AG09319 (cell line): ENCODE measurements at places on chromosomes 13 and 19.

DNA sequence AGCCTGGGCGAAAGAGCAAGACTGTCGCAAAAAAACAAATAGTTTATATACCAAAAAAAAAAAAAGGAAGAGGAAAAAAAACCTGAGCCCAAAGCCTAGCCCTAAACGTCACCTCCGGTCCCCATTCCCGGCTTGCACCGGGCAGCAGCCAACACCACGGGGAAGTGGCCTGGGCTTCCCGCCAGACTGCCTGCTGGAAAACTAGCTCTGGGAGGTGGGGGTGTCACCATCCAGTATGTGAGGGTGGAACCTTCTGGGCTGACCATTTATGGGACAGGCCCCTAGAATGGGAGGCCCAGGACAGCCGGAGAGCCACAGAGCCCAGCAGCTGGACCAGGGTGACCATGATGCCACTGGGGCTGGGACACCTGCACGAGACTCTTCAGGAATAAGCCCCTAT is 37.3 kb downstream of the IL12RB1 start:
- no peak for DNase-seq

- DNase-seq, result no peak
Measured at GRCh38 chr13:35518337-35518946, 42.0 kb upstream of the MAB21L1 start.

DNA sequence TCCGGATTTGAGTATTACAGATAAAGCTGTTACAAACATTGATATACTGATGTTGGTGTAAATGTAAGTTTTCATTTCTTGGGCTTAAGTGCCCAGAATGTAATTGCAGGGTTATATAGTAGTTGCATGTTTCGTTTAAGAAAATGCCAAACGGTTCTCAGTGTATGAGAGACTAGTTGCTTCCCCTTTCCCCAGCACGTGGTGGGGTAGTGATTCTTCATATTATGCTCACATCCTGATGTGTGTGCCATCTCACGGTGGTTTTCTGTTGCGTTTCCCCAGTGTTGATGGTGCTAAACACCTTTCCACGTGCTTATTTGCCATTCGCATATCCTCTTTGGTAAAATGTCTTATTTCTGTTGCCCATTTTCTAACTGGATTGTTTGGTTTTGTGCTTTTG is 34.7 kb upstream of the F7 start:
- DNase-seq, result no peak

DNA sequence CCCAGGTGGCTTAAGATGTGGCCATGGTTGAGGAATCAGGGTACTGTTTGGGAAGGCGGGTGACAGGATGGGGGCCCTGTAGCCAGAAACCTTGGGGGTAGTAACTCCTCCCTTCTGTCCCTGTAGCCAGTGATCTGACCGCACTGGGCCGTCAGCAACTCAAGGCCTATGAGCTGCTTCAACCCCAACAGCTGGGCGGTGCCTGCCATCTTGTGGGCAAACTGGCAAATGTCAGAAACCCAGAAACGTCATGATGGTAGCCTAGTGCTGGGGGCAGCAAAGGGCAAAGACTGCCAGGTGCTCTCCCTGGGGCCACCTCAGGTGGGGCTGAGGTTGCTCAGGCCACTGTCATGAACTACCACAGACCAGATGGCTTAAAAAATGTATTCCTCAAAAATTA is 3.5 kb downstream of the COPE start:
- no peak for DNase-seq

DNA sequence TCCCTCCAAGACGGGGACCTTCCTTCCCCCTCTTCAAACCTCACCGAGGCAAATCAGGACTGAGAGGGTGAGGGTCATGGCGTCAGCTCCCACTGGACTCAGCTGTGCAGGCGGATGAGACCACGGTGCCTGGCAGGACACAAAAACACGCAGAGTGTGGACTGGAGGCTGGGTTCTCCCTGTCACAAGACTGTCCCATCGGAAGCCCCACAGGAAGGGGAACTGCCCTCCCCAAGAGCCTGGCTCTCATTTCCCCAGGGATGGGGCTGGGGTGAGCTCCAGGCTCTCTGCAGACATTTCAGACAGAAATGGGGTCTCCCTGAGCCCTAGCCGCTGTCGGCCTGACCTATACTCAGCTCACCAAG is at the start of gene LILRB5:
Gene LILRB5, minus strand, starts transcription at position 158 of the 365 bp plus-strand sequence. Its CDS starts 80 bp downstream, at position 78.
- no peak for DNase-seq

GRCh38 chr13:23966691-23967615 is 69.7 kb upstream of the C1QTNF9B start:
- no peak for DNase-seq

GRCh38 chr13:94009701-94010100 is 469.8 kb downstream of the DCT start:
- no peak for DNase-seq

GRCh38 chr13:79867254-79867653 is 386.3 kb downstream of the NDFIP2 start:
- no peak for DNase-seq

DNA sequence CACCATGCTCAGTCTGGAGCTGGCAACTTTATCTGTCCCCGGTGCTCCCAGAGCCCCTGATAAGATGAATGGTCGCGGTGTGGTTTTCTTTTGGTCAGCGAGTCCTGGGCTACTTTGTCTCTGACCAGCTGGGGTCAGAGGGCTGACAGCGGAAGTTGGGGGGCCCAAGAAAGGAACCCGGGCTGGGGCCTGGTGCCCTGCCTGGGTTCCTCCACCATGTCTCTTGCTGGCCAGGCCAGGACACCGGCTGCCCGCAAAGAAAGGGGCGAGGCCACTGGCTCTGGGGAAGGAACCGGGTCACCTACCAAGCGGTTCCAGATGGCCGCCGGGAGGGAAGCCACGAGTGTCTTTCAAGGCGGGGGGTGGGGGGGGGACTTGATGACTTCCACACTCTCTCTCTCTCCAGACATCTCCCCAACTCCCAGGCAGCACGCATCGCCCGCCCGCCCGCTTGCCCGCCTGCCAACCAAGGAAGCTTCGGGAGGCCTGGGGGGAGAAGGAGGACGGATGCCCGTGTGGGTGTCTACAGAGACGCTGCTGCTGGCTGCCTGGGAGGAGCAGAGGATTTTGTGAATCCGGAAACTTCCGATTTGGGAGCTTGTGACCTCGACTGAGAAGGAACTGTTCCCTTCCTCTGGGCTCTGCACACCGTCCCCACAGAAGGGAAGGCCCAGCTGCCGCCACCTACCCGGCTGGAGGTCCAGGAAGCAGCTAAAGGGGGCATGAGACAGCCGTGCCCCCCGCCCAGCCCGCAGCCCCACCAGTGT is 1.1 kb downstream of the PIP5K1C start:
- peak; percentile 54 for DNase-seq

DNA sequence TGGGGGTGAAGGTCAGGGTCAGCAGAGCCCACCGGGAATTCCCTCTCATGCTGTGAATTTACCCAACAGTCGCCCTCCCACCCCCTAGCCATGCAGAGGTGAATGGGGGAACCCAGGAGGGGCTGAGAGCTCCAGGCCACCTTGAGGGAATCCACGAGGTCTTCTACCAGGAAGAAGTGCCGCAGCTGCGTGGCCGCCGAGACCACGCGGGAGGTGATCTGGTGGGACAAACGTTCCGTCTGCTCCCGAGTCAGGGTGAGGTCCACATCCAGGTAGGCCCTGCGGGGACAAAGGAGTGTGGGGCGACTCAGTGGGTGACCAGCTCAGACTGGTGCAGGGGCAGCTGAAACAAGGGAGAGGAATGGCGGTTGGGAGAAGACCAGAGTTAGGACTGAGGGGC is 8.1 kb downstream of the RTN2 start:
- no peak for DNase-seq

DNA sequence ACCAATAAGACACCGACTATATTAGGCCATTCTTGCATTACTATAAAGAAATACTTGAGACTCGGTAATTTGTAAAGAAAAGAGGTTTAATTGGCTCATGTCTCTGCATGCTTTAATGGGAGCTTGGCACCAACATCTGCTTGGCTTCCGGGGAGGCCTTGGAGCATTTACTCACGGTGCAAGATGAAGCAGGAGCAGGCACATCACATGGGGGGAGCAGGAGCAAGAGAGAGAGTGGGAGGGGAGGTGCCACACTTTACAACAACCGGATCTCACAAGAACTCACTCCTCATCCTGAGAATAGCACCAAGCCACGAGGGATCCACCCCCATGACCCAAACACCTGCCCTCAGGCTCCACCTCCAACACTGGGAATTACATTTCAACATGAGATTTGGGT is 224.8 kb downstream of the KLF5 start:
- no peak for DNase-seq

DNA sequence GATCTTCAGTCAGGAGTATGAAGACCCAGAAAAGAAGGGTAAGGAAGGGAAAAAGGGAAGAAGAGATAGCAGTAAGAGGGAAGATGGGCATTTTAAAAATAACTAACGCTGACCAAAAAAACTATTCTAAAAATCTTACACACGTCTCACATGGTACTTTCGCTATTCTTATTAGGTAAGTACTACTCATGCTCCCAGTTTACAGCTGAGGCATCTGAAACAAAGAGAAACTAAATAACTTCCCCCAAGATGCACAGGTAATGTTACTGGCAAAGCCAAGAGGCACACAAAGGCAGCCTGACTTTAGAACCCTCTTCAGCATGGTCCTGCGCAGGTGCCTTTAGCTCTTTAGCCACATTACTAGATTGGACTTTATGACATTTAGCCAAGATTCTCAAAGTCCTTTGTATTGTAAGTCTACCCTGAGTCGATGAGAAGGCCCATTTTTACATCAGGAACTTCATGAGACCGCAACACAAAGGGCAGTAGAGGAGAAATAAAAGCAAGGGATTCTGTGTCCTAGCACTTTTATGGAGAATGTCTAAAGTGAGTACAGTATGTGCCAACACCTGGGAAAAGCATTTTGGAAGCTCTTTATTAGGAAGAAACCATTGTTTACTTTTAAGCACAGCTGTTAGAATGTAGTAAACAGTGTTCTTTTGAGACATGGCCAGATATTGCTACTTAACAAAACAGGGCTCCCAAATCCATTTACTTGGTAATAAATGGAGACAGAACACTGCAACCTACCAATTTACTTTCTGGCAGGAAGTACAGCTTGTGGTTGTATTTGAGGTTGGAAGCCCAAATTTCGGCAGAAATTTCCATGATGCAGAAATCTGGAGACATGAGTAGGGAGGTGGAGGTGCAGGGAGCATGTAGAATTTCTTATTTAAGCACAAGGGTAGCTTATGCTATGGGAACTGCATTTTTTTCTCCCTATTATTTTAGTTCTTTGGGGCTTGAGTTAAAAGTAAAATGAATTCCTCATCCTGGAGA is 250.7 kb downstream of the KCTD12 start:
- DNase-seq, result no peak

DNA sequence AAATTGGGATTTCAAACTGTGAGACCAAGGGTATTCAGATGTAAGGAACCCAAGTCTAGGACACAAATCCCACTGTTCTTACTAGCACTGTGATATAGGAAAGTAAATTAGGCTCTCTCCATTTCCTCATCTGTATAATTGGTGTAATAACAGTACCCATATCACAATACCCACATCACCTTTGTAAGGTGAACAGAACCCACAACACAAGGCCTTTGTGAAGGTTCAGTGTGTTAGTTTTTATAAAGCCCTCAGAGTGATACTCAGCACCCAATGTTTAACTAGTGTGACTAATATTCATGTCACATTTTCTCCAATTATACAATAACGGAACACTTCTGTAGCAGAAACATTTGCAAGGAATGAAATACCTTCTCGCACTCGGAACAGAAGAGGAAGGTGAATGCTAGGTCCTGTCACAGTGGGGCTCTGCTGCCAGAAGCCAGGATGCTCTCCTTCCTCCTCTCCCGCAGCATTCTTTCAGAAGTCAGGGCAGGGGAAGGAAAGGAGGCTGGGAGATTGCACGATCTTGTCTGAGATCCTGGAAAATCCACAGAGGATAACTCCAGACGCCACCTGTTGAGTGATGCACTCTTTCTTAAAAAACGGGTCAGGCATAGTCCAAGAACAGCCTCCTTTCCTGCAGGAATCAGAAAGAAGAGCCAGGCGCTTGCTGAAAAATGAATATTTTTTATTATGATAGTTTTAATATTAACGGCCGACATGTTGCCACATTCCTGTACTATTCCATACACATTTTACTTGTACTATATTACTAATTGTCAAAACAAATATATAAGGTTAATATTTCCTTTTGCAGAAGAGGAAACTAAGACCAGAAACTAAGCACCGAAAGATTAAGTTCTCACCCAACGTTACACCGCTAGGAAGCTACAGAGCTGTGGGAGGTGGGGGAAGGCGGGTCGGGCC is 762 bp downstream of the ZNF45 start:
- DNase-seq, result no peak
